ENCODE measurements at places on chromosomes 4 and X. TPM values are rescaled to one million over a fixed set of nuclear protein-coding genes. Genes with fewer than 3 reads are reported as not detected.

MMRN1 gene
- total RNA-seq, result 0.29 TPM

SPARCL1 gene
- total RNA-seq, result not detected

ZNF827 gene
- total RNA-seq, result 18.2 TPM

RTL9 gene
- total RNA-seq, result 0.11 TPM

DCAF12L2 gene
- not detected for total RNA-seq

PAGE2 gene
- total RNA-seq, result not detected

PF4V1 gene
- total RNA-seq, result not detected

DCAF12L1 gene
- total RNA-seq, result not detected

RASGEF1B gene
- total RNA-seq, result 15.3 TPM

LONRF3 gene
- 3.2 TPM for total RNA-seq

MGARP gene
- 5.5 TPM for total RNA-seq

CT55 gene
- not detected for total RNA-seq
